ENCODE measurements at places on chromosomes 5 and 9.
A peak's percentile ranks its signal among the peaks of the same experiment; 100 is the strongest.

DNA sequence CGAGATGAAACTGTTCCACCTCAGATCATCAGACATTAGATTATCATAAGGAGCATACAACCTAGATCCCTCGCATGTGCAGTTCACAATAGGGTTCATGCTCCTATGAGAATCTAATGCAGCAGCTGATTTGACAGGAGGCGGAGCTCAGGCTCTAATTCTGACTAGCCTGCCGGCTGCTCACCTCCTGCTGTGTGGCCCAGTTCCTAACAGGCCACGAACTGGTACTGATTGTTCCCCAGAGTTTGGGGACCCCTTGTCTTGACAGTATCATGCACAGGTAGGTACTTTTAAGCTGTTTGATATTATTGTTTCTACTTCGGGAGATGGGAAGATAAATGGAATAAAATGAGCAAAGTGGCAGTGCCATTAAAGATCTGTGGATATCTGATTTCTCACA, 66.9 kb downstream of the ZCCHC7 start:
- no peak for DNase-seq

- no peak for DNase-seq
Observed at GRCh38 chr9:72257814-72258213, 107.2 kb downstream of the ZFAND5 start.

- DNase-seq, result no peak
Observed at GRCh38 chr5:146582051-146582596, 66.1 kb upstream of the GPR151 start.

- DNase-seq, result no peak
Observed at GRCh38 chr9:125361837-125362531, 100.4 kb downstream of the GAPVD1 start.

- no peak for DNase-seq
Observed at GRCh38 chr5:138790684-138791083, 37.5 kb downstream of the CTNNA1 start.

DNA sequence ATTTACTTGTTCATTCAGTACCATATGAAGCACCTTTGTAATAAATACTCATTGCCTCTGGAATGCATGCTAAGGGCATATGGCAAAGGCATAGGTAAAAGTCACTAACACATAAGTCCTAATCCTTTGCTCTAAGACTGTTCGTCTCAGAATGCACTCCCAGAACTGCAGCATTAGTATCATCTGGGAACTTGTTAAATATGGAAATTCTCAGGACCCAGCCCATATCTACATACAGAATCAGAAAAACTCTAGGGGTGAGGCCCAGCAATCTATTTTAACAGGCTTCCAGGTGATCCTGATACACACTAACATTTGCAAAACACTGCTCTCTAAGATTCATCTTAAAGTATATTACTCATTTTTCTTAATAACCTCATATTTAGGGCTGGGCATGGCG, 113.8 kb upstream of the CDH6 start:
- no peak for DNase-seq

- DNase-seq, result no peak
Observed at GRCh38 chr5:153498516-153498915, 8.0 kb downstream of the GRIA1 start.

DNA sequence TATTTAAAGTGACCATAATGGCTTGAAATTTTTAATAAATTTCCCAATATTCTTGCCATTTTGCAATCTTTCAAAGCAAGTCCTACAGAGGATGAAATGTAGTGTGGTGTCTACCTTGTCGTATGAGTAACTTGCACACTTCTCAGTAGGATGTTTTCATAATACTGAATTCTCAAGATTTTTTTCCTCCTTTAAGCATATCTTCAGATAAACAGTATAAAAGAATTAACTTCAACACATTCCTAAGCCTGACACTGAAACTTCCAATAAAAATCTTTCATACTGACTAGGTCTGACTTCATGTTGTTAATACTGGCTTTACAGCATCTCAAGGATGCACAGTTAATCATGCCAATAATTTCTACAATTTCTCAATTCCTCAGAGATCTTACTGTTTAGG, 62.0 kb downstream of the DROSHA start:
- no peak for DNase-seq

GRCh38 chr9:127096208-127096607, 26.2 kb downstream of the ANGPTL2 start:
- no peak for DNase-seq

DNA sequence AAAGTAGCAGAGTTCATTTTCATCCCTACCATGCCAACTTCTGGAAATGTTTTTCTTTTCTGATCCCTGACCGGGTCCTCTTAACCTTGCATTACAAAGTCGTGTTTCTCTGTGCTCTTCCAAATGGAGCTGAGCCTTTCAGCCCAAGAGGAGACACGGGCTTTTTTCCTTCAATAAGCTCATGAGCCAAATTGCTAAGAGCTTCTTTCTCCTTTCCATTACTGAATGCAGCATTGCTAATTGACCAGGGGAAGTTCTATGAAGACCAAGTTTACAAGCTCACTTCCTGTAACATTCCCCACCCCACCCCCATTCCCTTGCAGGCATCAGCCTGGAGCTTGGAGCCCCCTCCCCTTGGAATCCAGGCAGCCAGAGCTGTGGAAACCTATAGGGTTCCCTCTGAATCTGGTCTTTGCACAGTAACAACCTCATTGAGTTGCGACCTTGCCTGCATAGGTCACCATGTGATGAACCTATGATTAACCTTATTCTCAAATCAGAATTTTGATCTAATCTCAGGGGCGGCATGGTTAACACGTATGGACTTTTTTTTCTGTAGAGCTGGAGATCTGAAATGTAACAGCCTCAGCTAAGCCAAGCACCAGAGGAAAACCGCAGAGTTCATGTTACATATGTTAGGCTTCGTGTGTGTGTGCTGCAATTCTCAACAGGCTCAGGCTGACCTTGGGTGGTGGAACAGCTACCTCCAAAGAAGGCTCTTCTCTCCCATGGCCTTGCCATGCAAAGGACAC, 395.7 kb upstream of the ZNF462 start:
- DNase-seq, result no peak

DNA sequence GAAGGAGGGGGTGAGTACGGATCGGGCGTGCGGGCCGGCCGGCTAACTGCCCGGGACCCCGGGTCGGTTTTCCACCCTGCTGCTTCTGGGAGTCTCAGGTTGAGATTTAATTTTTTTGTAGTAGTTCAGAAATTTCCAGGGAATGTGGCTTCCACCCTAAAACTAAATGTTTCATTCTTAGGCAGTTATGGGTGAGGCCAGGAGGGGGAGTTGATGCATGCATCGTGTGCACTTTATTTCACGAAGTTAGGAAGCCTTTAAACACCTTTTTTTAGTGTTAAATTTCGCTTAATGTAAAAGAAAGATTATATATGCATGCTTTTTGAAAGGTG, 905 bp downstream of the CDK9 start:
- DNase-seq, result no peak

- DNase-seq, result no peak
Observed at GRCh38 chr5:35478856-35479682, 138.6 kb upstream of the SPEF2 start.

DNA sequence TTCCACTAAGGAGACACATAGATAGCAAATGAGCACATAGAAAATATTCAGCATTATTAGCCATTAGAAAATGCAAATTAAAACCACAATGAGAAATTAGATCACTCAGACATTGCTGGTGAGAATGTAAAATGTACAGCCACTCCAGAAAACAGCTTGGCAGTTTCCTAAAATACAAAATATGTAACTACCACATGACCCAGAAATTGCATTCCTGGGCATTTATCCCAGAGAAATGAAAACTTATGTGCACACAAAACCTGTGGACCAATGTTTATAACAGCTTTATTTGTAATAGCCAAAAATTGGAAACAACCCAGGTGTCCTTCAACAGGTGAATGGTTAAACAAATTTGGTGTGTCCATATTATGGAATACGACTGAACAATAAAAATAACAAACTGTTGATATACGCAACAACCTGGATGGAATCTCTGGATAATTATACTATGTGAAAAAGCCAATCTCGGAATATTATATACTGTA, 34.8 kb upstream of the SHC3 start:
- no peak for DNase-seq

DNA sequence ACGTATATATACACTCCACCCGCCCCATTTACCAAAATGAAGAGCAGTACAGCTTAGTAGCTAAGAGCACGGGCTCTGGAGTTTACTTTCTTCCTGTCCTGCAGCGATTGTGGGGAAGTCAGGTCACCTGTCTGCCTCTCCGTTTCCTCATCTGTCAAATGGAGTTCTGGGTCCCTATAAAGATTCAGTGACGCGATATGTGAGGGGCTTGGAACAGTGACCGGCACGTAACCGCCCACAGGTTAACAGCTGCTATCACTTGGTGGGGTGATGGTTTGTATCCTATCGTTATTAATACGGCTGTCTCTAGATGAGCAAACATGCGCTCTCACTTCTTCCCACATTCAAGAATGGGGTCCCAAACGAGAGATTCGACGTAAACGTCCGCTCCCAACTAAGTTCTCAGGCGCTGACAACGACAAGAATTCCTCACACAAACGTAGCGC, 426 bp downstream of the FAM114A2 start:
- peak; percentile 48 for DNase-seq

DNA sequence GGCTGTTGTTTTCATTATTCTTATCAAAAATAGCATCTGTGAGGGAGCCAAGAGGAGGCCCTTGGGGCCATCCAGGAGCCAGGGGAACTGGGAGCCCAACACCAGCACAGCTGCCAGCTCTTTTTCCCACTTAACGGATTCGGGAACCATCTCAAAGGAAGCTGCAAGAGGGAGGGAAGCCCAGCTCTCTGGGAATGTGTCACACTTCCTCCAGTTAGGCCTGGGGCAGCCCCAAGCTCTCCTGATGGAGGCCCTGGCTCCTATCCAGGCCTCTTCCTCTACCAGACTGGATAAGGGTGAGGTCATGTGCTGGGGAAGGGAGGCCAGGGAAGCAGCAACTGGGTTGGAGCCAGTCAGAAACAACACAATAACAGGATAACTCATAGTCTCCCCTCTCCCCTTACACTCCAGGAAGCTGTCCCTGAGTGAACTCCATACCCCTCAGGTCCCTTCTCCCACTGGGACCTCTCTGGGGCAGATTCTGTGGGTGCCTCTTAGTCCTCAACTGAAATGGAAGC, 12.7 kb downstream of the CSF2 start:
- no peak for DNase-seq

DNA sequence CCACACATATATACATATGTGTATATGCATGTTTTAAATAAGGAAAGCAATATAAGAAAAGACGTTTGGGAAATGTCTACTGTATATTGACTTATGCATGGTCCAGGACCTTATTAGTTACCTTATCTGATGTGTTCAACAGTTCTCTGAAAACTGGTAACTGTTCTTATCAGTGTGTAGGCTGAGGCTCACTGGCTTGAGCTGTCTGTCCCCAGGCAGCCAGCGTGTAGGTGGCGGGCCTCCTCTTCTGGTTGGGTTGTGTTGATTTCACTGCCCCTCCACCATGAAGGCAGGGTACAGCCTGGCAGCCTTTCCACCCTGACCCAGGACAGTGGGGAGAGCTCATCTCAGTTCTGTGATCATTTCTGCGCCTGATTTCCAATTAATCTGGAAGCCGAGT, 38.7 kb upstream of the SEMA4D start:
- no peak for DNase-seq

- DNase-seq, result no peak
Observed at GRCh38 chr9:13719446-13719845, 440.0 kb upstream of the MPDZ start.

DNA sequence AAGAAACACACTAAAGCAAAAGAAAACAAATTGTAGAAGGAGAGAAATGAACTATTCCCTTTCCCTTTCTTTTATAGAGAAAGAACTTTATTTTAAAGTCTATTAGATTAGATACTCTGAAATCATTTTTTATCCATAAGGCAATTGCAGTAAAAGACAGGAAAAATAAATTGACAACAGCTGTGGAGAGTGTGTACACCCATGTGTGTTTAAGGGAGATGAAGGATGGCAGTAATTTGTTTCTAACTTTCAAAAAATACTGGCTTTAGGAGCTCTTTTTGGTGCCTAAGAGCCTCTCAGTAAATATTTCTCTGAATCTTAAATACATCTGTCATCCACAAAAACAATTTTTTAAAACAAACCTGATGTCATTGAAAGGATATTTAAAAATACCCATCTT, 18.3 kb upstream of the ARL14EPL start:
- no peak for DNase-seq

GRCh38 chr5:119136666-119137318, 65.9 kb downstream of the DMXL1 start:
- DNase-seq, result no peak

GRCh38 chr5:139847790-139848507, 52.3 kb downstream of the PSD2 start:
- DNase-seq, result peak; percentile 51

GRCh38 chr5:8843771-8844170, 702.1 kb downstream of the SEMA5A start:
- no peak for DNase-seq

DNA sequence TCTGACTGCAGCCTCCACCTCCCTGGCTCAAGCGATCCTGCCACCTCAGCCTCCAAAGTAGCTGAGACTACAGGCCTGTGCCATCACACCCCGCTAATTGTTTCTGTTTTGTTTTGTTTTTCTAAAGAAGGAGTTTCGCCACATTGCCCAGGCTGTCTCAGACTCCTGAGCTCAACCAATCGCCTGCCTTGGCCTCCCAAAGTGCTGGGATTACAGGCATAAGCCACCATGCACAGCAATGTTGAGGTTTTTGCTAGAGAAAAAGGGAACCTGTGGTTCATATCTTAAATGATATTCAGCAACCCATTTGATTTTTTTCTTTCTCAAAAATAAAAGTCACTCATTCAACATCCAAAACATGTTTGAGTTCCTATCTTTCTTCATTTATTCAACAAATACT, 20.4 kb upstream of the DELE1 start:
- no peak for DNase-seq

DNA sequence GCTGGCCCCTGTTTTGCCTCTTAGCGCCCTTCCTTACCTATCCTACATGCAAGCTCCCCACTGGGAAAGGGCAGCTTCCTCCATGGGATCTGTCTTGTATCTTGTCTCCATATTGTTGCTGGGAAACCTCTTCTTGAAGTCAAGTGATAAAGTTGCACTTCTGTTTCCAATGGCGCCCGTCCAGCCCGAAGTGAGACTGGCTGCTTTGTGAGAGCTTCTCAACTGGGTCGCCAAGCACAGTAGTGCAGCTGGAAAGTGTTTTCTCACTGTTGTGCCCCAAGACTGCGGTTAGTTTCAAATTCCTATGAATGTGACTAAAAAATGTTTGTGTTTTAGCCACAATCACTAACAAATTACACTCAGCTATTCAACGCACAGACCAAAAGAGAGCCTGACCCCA, 506.6 kb upstream of the MPDZ start:
- DNase-seq, result no peak

GRCh38 chr5:126234563-126235195, 188.5 kb upstream of the GRAMD2B start:
- peak; percentile 55 for DNase-seq

- DNase-seq, result peak; percentile 82
Observed at GRCh38 chr9:95127249-95128176, 190.0 kb downstream of the FANCC start.

- no peak for DNase-seq
Observed at GRCh38 chr9:137035507-137035834, 3.6 kb upstream of the FUT7 start.

- no peak for DNase-seq
Observed at GRCh38 chr9:69400470-69400869, 75.5 kb downstream of the ENTREP1 start.
